NCI-H1048 (cell line): ENCODE measurements at places on chromosomes 7 and 10.

- no peak for DNase-seq
Observed at GRCh38 chr10:106980495-106981451, 183.7 kb downstream of the SORCS1 start.

- DNase-seq, result no peak
Observed at GRCh38 chr10:103845972-103846371, 9.4 kb downstream of the SH3PXD2A start.

DNA sequence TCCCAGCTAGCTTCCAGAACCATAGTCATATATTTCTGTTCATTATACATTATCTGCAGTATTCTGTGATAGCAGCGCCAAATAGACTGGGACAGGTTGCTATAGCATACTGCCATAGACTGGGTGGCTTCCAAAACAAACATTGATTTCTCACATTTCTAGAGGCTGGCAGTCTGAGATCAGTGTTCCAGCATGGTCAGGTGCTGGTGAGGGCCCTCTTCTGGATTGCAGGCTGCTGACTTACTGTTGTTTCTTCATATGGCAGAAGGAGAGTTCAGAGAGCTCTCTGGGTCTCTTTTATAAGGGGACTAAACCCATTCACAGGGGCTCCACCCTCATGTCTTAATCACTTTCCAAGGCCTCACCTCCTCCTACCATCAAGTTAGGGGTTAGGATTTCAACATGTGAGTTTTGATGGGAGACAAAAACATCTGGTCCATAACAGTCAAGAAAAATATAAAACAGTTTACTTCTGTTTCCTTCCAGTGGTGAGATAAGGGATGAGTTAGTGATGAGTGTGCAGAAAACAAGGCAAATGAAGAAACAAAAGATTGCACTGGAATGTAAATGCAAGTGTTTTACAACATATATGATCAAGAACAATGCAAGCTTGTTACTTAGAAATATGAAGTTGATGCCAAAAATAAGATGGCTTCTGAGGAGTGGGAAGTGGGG, 399.0 kb upstream of the C7orf33 start:
- no peak for DNase-seq

GRCh38 chr10:6014241-6014761, 37.0 kb upstream of the IL15RA start:
- DNase-seq, result no peak

DNA sequence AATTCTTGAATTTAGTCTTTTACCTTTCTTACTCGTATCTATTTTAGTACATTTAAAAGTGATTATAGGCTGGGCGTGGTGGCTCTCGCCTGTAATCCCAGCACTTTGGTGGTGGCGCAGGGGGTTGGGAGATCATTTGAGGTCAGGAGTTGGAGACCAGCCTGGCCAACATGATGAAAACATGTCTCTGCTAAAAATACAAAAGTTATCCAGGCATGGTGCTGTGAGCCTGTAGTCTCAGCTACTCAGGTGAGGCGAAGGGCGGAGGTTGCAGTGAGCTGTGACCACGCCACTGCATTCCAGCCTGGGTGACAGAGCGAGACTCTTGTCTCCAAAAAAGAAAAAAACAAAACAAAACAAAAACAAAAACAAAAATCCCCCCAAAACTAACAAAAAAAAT, 12.2 kb downstream of the PRKCQ start:
- no peak for DNase-seq

DNA sequence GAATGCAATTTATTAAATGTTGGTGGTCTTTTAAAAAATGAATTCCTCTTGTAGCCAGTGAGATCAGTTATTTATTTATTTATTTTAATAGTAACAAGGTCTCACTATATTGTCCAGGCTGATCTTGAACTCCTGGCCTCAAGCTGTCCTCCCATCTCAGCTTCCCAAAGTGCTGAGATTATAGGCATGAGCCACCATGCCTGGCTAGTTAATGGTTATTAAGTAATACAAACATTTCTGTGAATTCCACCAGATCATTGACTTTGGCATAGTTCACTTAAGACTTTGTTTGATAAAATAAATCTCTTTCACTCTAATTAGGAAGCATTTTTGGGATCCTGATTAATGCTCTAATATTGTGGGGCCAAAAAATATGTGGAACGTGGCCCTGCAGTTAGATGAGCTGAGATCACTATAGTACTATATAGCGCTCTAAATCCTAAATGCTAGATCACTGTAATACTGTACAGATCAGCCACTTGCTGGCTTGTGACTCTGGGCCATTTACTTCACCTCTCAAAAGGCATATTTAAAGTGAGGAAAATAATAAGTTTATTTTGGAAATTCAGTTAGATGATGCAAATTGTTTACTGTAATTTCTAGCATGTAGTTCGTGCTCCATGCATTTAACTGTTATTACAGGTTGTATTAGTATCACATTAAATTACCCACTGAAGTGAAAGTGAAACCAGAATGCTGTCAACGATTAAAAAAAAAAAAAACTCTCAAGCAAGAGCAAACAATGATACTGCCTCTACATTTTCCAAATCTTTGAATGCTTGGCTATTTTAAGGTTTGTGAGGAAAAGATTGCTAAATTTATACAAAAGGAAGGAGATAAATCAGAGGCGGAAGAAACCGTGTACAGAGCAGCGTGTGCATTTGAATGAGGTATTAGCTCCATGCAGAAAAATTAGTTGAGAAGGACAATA, 15.9 kb upstream of the FAS start:
- DNase-seq, result no peak

DNA sequence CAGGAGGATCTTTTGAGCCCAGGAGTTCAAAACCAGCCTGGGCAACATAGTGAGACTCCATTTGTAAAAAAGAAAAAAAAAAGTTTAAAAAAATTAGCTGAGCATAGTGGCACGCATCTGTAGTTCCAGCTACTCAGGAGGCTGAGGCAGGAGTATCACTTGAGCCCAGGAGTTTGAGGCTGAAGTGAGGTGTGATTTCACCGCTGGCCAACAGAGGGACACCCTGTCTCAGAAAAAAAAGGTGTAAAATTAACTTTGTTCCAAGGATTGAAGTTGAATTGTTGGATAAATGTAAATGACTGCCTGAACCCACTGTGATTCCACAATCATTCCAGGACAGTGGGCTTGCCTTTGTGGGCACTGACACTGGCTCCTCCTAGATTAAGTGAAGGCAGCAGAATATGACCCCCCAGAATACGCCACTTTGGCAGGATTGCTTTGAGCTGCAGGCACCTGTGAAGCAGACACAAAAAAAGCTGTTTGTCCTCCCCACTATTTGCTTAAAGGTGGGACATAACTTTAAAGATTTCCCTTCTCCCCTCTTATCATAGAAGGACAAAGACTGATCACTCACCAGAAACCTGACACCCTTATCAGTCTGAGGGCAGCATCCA, 57.2 kb upstream of the FOXI2 start:
- DNase-seq, result no peak
